Activated naive CD8-positive, alpha-beta T cell treated with anti-CD3 and anti-CD28 coated beads, Interleukin-2, amount 10 ng/mL, durations not matched to agents 7 days and 5 days (primary cell): ENCODE measurements at places on chromosomes 5 and 9. TPM values are rescaled to one million over a fixed set of nuclear protein-coding genes. Genes with fewer than 3 reads are reported as not detected.

DNA sequence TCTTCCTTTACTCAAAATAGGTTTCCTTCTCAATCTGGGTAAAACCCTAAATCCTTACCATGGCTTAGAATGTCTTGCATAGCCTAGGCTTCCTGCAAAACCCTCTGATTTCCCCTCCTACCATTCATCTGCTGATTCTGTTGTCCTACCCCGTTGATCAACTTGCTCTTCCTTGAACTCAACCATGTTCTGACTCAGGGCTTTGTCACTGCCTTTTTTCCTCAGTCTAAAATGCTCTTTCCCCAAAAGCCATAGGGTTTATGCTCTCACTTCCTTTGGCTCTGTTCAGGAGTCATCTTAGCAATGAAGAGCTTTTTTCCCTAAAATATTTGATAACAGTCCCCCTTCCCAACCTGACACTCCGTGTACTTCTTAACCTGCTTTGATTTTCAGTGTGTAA lies 79.4 kb upstream of the IZUMO3 start:
- DNase-seq, result no peak

- DNase-seq, result peak; percentile 66
Observed at GRCh38 chr9:122562134-122562760, 9.3 kb downstream of the OR1N2 start.

DNA sequence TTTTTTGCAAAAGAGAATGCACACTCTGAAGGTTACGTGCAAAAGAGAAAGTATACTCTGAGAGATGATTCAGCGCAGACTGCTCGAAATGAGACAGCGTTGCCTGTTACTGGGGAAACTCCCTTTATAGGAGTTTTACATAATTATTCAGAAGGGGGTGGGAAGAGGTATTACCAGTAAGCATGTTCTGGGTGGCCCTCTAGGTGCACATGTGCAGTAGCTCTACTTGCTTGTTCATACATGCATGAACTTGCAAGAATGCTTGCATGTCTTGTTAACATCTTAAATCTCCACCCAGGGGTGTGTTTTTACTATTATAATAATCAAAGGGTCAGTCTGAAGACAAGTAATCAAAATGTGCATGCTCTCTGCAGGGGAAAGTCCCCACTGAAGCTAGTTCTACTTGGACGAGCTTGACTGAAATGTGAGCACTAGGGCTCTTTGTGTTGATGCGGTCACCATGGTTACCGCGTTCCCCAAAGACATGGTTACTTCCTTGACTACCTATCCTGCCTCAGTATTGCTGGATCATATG lies 75.5 kb downstream of the SGCD start:
- DNase-seq, result no peak

DNA sequence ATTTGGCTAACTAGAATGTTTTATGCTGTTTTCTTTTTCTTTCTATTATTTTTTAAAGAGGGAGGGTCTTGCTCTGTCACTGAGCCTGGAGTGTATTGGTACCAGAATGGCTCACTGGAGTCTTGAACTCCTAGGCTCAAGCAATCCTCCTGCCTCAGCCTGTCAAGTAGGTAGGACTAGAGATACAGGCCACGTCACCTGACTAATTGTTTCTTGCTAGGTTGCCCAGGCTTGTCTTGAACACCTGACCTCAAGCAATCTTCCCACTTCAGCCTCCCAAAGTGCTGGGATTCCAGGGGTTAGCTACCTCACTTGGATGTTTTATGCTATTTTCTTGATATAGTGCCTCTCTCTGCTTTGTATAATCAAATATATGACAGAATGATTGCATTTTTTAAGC lies 166.2 kb downstream of the AOPEP start:
- DNase-seq, result no peak

GRCh38 chr9:111961009-111961408 lies 64.4 kb downstream of the UGCG start:
- no peak for DNase-seq

DNA sequence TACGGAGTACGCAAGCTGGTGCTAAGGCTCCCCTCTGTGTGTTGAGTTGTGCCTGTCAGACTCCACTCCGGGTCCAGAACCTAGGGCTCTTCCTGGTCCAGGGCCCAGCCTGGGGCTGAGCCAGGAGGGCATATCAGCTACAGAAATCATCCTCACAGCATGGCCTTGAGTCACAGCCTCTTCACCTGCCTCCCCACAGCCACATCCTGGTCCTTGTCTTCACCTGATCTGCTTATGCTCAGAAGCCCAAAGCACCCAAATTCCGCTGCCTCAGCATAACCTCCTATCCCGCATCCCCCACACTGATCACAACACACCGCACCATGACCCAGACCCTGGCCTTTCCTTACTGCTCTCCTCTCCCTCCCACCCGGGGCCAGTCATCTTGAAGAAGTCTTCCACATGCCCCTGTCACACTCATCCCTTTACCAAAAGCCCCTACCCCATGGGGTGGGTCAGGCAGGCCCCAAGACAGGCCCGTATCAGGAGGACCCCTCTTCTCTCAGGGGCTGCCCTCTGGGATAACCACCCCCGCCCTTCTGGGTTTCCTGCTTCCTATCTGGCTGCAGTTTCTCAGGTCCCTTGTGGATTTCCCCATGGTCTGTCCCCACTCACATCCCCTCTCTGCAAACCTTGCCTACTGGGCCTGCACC lies 1.3 kb upstream of the IL3 start:
- peak; percentile 46 for DNase-seq

GRCh38 chr9:118594428-118594827 lies 774.8 kb downstream of the BRINP1 start:
- DNase-seq, result no peak

DNA sequence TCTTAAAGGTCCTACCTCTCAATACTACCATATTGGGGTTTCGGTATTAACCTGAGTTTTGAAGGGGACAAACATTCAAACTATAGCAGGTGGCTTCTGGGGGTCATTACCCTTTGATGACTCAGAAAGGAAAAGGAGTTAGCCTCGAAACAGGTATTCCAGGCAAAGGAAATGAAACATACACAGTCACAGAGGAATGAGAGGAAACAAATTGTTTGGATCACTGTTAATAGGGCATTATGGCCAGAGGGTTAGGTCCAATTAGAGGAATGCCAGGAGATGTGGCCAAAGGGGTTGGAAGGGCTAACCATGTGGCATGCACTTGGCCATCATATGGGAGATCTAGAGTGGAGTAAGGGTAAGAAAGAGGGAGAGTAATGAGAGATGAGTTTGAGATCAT lies 23.9 kb upstream of the NIM1K start:
- no peak for DNase-seq

GRCh38 chr5:154257046-154257445 lies 66.5 kb downstream of the GALNT10 start:
- DNase-seq, result no peak

GRCh38 chr5:55681301-55681700 lies 30.8 kb downstream of the SLC38A9 start:
- DNase-seq, result no peak

DNA sequence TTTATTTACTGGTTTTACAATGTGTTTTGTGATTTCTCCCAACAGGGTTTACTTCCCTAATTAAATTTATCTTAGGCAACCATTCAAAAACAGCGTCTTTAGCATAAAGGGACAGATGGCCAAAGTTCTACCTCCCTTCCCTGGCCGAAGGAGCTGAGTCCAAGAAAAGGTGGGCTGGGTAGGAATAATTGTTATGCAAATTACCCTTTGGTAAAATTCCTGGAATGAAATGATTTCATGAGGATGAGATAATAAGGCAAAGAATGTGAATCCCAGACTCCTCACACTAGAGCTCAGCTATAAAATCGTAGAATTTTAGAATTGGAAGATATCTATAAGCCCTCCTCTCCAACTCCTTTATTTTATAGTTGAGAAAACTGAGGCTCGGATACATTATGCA lies 119.6 kb downstream of the SGCD start:
- DNase-seq, result no peak

- DNase-seq, result no peak
Observed at GRCh38 chr5:37043693-37044092, 167.1 kb downstream of the NIPBL start.

- DNase-seq, result peak; percentile 70
Observed at GRCh38 chr9:21974722-21975409, 19.3 kb downstream of the CDKN2A start.

DNA sequence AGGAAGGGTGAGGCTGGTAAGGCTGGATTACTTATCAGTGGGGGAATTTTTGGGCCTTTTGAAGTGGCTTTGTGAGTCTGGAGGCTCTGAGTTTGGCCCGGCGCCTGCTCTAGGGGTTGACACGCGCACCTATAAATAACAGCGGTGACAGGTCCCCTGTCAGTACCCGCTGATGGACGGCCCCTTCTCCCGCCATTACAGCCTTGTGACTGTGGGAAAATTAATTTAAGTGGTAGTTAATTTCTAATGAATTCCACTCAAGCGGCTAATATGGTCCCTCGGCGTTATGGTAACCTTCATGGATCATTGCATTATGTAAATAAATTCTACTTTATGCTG lies 16.5 kb downstream of the MRPL36 start:
- DNase-seq, result peak; percentile 29

DNA sequence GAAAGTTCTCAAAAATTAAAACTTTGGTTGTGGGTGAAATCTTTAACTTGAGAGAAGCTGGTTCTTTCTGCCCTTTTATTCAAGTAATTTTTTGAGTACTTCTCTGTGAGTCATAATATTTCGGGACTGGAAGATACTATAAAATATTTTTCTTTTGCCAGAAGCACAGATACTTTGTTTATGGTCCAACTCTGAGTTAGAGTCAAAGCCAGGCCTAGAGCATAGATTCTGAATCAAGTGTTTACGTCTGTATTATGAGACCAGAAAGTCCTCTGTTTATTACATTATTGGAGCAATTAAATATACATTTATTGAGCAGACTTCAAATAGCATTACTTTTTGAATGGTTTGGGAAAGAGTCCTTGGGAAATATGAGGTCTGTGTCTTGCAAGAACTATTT lies 187.9 kb downstream of the FER start:
- no peak for DNase-seq

DNA sequence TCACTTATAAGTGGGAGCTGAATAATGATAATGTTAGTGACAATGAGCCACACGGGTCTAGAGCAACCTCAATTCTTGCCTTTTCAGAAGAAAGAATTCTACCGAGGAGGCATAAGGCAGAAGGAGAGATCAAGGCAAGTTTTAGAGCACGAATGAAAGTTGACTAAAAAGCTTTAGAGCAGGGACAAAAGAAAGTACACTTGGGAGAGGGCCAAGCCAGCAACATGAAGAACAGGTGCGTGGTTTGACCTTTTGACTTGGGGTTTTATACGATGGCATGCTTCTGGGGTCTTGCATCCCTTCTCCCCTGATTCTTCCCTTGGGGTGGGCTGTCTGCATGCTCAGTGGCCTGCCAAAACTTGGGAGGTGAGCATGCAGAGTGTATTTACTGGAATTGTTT lies 12.5 kb upstream of the OXCT1 start:
- DNase-seq, result no peak

GRCh38 chr9:112166176-112167140 lies 8.6 kb downstream of the SUSD1 start:
- no peak for DNase-seq

DNA sequence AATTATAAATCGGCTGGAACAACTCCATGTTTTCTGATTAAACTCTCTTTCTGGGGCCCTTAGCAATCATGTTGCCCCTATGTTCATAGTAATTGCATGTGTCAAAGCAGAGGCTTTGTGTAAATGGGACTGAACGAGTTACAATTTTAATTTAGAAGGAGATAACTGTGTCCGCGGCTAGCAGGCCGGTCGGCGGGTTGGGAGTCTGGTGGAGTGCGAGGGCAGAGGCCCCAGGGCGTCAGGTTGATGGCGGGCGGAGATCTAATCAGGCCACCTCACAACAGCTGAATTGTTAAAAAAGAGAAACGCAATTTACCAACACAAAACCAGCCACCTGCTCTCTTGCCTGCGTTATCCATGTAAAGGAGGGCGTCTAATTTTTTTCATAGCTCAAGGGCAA lies 134.9 kb upstream of the LPCAT1 start:
- DNase-seq, result no peak

GRCh38 chr5:57216714-57217113 lies 42.9 kb downstream of the GPBP1 start:
- no peak for DNase-seq

GRCh38 chr5:176892663-176893062 lies 6.5 kb downstream of the HK3 start:
- no peak for DNase-seq

Gene SLC34A1
- total RNA-seq, result 2.1 TPM

Gene NEUROG1
- total RNA-seq, result not detected

Gene LCN1
- not detected for total RNA-seq

Gene PCDHGC4
- not detected for total RNA-seq

Gene RICTOR
- total RNA-seq, result 64.8 TPM
